Activated CD8-positive, alpha-beta memory T cell treated with anti-CD3 and anti-CD28 coated beads for 4 hours (primary cell): ENCODE measurements at places on chromosomes 4 and X.

GRCh38 chr4:38993683-38994082, 38.5 kb downstream of the TMEM156 start:
- DNase-seq = no peak

- DNase-seq = no peak
Measured at GRCh38 chr4:159279084-159279483, 176.2 kb downstream of the RAPGEF2 start.

DNA sequence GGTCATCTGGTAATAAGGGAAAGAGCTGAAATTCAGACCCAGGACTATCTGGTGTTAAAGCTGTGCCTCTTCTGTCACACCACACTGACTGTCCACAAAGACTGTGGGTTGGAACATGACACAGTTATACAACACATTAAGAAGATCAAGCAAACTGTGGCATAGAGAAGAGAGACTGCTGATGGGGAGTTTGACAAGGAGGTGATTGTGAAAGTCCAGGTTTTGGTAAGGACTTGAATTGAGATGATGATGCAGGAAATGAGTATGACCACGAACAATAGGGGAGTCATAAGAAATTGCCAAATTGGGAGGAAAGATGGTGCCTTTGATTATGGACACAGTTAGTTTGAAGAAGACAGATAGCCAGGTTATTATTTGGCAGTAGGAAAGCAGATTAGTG, 163.4 kb downstream of the PDGFRA start:
- no peak for DNase-seq

DNA sequence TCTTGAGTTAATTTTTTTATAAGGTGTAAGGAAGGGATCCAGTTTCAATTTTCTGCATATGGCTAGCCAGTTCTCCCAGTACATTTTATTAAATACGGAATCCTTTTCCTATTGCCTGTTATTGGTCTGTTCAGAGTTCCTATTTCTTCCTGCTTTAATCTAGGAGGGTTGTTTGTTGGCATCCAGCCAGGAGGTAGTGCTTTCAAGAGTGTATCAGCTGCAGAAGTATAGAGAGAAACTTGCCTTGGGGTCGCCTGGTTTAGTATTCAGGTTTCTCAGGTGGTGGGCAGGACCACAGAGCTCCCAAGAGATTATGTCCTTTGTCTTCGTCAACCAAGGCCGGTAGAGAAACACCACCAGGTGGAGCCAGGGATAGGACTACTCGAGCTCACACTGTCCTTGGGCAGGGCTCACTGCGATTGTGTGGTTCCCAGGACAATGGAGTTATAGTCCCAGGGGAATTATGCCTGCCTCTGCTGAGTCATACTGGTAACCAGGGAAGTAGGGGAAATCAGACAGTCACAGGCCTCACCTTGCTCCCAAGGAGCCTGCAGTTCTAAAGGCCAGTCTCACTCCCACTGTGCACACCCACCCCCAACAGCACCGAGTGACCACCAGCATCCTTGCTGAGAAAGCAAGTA, 168.1 kb downstream of the VSIG4 start:
- DNase-seq = no peak

DNA sequence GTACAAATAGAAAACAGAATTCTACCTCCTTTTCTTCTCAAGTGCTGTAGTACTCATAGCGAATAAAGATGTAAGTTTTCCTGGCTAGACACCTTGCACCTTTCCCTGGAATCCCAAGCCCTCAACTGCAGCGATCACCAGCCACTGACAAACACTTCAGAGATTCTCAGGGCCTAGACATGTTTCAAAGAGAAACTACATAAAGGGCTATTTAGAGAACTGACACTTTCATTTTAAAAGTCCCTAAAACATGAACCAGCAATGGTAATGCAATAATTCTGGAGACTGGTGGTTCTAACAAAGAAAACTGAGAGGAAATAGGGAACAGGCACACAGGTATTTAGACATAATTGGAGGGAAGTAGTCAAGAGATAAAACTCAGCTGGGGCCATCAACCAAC, 35.7 kb downstream of the FANCB start:
- no peak for DNase-seq
